MM.1S (cell line): ENCODE measurements at places on chromosomes 13 and 19.

GRCh38 chr13:100409132-100409531 lies 179.5 kb downstream of the GGACT start:
- no peak for DNase-seq

DNA sequence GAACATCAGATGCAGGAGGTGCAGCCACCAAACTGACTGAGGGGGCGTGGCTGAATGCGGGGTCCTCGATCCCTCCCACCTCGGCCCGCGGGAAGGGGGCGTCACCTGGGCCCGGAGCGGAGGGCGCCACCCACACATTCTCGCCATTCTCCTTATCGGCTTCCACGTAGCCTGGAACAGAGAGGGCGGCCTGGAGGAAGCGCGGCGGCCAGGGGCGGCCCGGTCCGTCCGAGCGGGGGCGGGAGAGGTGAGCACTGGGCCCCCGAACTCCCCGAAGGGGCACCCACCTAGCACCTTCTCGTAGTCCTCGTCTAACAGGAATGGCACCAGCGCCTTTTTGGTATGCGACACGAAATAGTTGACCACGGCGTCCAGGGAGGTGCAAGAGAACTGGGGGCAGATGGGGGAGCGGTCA lies 11.8 kb downstream of the STAP2 start:
- DNase-seq = no peak

- no peak for DNase-seq
These were observed 35.4 kb downstream of the DOCK9 start for GRCh38 chr13:98942485-98942884.

DNA sequence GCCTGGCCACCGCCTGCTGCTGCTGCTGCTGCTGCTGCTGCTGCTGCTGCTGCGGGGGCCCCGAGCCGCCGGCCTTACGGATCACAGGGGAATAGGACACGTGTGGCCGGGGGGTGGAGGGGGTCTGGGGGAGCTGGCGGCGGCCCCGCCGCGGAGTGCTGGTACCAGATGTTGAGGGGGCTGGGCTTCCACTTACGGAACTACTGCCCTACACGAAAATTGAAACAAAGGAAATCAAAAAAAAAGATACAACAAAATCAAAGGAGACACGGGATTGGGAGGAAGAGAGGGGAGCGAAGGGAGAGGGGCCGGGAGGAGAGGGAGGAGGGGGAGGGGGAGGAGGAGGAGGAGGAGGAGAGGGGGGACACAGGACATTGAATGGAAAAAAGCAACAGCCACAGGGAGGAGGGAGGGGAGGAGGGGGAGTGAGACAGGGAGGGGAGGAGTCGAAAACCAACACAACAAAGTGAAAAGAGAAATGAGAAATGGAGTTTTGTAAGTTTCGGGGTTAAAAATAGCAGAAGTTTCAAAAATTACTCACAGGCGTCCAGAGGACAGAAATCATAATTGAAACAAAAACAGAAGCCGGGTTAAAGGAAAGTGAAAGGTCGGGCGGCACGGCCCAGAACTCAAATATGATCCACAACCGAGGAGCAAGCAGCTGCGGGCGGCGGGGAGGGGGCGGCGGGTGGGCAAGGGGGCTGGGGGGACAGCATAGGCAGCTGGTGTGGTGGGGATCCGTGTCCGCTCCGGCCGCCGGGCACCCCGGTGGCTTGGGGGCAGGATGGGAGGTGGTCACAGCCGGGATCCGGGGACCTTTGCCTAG lies 57.8 kb downstream of the IER2 start:
- DNase-seq = peak; percentile 86

GRCh38 chr13:106795847-106796246 lies 227.9 kb upstream of the ARGLU1 start:
- no peak for DNase-seq

DNA sequence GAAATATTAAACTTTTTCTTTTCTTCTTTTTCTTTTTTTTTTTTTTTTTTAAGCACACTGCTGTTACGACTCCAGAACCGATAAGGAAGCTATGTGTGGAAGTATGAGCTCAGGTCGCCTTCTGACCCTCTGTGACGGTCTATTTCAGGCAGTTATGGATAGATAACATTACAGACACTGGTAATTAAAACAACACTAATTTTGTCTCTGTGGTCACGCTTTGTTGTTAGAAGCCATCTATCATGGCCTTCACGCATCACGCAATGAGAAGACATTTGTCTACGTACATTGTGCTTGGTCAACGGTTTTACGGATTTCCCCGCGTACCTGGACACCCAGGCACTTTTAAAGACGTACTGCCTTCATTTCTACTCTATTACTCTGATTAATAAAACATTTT lies 306.0 kb upstream of the ZNF507 start:
- no peak for DNase-seq
